Femur (tissue), 1 donor: ENCODE measurements at places on chromosomes 6 and 20.
A peak's percentile ranks its signal among the peaks of the same experiment; 100 is the strongest.

DNA sequence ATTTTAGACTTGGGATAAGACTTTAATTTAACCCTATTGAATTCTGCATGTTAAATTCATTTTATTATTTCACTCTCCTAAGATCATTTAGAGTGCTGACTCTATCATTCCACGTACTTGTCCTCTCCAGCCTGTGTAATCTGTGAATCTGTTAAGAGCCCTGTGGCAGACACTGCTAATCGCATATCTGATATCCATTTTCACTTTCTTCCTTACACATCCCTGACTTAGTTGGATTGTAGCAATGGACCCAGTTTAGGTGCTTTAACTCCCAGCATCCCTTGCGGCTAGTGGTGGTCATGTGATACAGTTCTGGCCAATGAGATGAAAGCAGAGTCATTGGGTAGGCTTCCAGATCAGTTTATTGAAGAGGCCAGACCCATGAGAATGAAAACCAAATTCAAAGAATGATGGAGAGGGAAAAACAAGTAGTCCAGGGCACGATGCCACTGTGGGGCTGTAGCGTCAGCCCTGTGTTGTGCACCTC lies 57.2 kb upstream of the SOX4 start:
- no peak for DNase-seq

- DNase-seq = no peak
Measured at GRCh38 chr6:28922004-28922820, 1.6 kb downstream of the TRIM27 start.

DNA sequence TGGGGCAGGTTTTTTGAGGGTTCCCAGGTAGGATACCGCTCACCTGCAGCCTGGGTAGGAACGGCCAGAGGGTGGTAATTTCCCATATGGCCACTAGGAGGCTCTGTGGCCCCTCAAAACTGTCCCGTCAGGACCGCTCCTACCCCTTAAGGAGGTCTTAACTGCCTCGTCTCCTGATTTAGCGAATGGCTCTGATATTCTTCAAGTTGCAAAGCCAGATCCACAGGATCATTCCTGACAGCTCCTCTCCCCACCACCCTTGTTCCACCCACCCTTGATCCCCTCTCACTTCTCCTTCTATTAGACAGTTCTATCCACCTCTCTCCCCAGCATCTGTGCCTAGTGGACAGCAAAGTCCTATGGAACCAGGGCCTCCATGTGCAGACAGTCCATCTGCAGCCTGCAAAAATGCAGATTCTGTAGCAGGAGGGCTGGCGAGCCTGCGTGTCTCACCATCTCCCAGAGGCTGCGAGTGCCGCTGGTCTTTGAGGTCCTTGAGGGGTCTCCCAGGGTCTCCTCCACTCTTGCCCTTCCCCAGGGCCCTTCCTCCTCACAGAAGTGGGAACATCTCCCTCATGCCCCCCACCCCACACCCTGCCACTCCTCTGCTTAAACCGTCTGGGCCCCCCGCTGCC lies 34.3 kb upstream of the ZBP1 start:
- DNase-seq = peak; percentile 72

GRCh38 chr6:37913210-37913609 lies 93.7 kb downstream of the ZFAND3 start:
- DNase-seq = no peak

DNA sequence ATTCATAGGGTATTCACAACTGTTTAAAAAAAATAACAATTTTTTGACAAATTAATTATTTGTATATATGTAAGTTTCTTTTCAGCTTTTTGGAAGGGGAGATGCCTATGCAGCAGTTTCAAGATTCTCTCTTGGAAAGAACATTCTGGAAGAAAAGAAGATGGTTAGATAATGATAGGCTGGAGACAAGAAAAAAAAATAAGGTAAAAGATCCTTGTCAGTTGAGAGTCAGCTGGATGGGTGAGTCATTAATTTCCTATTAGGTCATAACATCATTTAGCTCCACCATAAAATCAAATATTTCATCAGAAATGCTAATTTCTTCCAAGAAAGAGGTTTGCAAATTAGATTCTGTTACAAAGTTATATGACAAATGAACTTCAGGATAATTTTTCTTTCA lies 880.4 kb downstream of the EPHA7 start:
- no peak for DNase-seq

DNA sequence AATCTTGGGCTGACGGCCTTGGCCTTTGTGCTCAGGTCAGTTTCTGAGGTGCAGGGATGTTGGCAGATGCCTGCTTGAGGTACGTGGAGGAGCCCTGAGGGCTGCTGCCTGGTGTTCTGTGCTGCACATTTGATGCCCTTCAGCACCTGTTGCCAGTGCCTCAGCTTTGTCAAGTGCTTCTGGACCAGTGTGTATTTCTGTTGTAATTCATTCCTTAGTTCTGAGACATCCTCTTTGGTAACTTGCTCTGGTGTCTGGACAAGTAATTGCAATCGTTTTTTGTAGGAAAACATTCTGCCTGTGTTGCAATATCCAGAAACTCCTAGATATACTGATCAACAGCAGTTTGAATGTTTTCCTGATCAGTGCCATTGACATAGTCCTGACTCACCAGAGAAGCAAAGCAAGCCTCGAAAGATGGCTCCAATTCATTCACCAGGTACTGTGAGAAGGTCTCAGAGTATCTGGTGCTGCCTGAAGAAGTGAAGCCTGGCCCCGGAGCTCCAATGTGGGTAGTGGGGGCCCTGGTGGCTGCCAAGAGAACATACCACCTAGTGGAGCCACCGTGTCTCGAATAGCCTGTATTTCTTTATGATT lies 26.7 kb downstream of the ZNF337 start:
- no peak for DNase-seq

DNA sequence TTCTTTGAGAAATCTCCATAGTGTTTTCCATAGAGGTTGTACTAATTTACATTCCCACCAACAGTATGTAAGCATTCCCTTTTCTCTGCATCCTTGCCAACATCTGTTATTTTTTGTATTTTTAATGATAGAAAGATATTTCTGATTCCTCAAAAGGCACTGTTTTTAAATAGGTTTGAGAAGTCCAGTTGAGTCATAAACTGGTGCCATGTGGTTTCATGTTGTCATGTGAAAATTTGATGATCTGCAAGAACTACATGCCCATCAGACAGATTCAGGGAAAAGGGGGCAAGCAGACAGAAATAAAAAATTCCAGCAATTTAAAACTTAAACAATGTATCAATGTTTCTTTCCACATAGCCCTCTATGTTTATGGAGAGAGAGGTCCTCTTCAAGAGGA lies 227.5 kb downstream of the KCNQ5 start:
- no peak for DNase-seq

DNA sequence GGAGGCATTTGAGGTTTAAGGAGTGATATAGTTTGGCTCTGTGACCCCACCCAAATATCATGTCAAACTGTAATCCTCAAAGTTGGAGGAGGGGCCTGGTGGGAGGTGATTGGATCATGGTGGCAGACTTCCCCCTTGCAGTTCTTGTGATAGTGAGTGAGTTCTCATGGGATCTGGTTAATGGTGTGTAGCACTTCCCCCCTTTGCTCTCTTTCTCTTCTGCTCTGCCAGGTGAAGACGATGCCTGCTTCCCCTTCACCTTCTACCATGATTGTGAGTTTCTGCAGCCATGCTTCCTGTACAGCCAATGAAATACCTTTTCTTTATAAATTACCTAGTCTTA lies 1.7 kb upstream of the HDDC2 start:
- no peak for DNase-seq

DNA sequence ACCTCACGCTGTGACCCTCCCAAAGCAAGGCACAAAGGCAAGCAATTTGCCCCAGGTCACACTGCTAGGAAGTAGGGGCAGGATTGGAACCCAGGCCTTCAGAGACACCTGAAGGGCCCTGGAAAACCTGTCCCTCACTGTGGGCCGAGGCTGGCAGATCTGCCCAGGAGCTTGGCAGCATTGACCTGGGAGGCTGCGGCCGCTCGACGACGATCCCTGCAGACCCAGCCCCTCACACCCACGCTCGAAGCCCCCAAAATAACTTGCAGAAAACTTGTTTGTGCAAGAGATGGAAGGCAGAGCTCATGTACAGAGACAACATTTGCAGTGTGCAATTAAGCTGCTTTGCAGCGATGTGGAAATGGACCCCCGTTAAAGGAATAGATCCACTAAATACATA lies 251.4 kb downstream of the TAF4 start:
- DNase-seq = no peak

DNA sequence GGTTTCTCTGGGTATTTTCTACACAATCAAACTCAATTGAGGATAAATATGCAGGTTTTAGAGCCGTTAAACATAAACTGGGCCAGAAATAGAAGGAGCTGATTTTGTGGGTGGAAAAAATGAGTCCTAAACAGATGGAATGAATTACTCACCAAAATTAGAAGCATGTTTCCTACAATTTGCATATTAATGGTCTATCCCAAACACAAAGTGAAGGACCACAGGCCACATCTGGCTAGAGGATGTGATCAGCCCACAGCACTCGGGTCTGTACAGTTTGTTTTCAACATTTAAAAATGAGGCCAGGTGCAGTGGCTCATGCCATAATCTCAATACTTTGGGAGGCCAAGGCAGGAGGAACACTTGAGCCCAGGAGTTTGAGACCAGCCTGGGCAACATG lies 296.3 kb downstream of the PREX1 start:
- DNase-seq = no peak

- DNase-seq = no peak
Measured at GRCh38 chr20:57073402-57073801, 193.0 kb downstream of the BMP7 start.

DNA sequence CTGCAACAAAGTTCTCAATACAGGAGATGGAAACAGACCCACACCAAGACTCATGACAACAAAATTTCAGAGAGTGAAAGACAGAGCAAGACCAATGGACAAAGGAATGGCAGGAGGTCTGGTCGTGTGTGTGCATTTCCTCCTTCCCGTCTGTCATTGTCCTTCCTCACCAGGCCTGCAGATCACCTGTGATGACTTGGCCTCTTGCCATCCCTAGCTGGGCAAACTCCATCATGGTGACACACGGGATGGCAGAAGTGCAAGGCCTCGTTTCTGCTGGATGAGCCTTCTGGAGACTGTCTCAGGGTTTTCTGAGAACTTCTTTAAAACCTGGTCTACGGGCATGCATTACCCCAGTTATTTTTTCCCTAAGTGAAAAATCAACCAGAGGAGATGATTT lies 49.2 kb downstream of the RPP21 start:
- DNase-seq = no peak

GRCh38 chr20:34715384-34715783 lies 11.2 kb downstream of the TP53INP2 start:
- no peak for DNase-seq

GRCh38 chr6:34709386-34709785 lies 12.8 kb upstream of the ILRUN start:
- peak; percentile 87 for DNase-seq

DNA sequence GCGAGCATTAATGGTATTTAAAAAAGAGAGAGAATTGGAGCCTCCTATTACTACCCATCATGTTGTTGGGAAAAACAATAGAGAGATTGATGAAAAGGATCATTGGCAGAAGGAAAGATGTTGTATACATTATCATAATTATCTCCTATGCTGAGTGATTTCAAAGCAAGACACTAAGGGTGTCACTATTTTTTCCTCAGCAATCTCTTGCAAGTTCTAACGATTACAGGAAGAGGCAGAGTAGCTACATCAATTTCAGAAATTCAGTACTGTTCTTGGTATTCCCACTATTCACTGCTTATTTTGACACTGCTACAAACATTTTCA lies 891.2 kb downstream of the C6orf118 start:
- no peak for DNase-seq

GRCh38 chr6:99233219-99233618 lies 116.3 kb downstream of the FAXC start:
- DNase-seq = no peak

DNA sequence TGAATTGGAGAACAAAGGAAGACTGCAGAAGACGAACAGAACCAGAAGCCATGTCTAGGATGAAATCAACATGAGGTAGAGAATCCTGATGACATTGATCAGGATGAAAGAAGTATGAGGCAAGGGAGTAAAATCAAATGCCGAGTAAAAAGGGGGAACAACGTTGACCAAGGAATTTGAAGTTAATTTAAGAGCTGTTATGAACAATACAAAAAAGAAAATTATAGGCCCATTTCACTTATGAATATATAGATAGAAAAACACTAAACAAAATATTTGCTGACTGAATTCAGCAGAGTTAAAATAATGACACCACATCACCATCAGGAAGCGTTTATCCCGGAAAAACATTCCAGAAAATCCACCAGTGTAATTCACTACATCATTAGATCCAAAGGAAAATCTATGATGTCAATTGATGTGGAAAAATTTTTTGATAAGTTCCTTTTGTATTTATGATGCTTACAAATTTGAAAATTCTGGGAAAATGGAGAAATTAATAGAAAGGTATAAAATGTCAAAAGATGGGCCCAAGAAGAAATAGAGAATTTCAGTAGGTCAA lies 8.1 kb upstream of the CCN5 start:
- no peak for DNase-seq

DNA sequence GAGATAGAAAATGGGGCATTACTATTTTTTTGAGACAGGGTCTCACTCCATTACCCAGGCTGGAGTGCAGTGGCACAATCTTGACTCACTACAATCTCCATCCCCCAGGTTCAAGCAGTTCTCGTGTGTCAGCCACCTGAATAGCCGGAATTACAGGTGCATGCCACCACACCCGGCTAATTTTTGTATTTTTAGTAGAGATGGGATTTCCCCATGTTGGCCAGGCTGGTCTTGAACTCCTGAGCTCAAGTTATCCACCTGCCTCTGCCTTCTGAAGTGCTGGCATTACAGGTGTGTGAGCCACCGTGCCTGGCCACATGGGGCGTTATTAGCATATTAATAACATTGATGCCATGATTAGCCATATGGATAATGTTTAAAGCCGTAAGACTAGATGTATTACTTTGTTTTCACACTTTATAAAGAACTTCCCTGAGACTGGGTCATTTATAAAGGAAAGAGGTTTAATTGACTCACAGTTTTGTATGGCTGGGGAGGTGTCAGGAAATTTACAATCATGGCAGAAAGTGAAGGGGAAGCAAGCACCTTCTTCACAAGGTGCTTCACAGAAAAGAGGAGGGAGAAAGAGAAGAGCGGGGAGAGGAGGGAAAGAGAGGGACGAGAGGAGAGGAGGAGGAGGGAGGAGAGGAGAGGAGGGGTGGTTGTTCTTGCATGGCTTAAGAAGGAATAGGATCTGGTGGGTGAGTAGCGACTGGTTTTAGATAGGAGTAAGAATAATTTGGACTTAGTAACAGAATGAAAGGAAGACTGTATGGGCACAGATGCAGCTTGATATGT lies 51.9 kb downstream of the MYO6 start:
- DNase-seq = no peak

DNA sequence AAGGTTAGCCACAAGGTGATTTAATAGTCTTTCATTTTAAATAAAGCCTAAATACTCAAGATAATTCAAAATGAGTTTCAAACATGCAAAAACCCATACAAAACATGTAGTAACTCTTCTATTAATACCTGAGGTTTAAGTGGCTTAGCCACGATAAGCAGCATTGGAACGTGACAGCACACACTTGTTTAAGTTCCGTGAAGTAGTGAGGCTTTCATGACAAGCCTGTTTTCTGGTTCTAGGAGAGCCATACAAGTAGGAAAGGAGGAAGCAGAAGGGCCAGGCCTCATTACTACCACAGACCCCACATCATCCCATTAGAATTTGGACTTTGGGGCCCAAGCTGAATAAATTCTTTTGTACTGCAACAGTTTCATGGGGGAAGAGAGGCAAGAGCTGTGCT lies 54.3 kb upstream of the PRND start:
- no peak for DNase-seq
